Stimulated activated naive CD4-positive, alpha-beta T cell treated with Interleukin-2 at 50 U/mL for 16 hours (primary cell): ENCODE measurements at places on chromosomes 4 and X.

- DNase-seq, result no peak
These were observed 12.3 kb downstream of the NAT8L start for GRCh38 chr4:2071252-2071911.

GRCh38 chrX:56268888-56269287 is 36.7 kb downstream of the KLF8 start:
- DNase-seq, result no peak

DNA sequence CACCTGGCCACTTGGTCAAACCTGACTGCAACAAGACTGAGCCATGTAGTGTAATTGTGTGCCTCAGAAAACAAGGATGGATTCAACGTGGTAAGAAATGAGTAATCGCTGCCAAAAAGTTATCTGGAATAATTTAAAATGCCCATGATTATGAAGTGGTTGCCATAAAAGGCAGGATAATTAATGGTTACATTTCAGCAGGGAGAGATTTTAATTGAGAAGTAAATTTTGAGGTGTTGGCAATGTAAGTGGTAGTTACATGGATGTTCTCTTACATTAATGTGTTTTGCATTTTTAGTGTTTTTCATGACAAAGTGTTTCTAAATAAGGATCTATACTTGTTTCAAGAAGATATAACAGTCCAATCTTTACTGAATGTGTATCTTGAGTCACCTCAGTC is 15.7 kb downstream of the HAUS3 start:
- no peak for DNase-seq

GRCh38 chr4:65917486-65917885 is 247.2 kb upstream of the EPHA5 start:
- DNase-seq, result no peak

GRCh38 chr4:38396091-38396490 is 267.9 kb upstream of the KLF3 start:
- DNase-seq, result no peak

DNA sequence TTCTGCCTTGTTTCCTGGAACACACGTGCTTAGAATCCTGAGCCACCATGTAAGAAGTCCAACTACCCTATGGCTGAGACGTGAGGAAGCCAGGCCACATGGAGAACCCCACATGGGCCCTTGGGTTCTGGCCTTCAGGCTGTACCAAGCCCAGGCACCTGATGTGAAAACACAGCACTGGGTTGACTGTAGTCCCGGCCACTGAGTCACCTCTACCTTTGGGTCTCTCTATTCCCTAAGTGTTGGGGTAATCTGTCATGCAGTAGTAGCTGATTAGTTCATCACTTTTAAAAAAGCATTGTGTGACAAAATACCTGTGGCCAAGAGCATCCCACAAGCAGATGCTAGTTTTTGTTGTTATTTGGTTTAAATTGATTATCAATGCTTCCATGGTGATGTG is 24.3 kb downstream of the CFAP97 start:
- DNase-seq, result no peak

GRCh38 chr4:52094376-52095145 is 43.5 kb downstream of the SPATA18 start:
- no peak for DNase-seq

DNA sequence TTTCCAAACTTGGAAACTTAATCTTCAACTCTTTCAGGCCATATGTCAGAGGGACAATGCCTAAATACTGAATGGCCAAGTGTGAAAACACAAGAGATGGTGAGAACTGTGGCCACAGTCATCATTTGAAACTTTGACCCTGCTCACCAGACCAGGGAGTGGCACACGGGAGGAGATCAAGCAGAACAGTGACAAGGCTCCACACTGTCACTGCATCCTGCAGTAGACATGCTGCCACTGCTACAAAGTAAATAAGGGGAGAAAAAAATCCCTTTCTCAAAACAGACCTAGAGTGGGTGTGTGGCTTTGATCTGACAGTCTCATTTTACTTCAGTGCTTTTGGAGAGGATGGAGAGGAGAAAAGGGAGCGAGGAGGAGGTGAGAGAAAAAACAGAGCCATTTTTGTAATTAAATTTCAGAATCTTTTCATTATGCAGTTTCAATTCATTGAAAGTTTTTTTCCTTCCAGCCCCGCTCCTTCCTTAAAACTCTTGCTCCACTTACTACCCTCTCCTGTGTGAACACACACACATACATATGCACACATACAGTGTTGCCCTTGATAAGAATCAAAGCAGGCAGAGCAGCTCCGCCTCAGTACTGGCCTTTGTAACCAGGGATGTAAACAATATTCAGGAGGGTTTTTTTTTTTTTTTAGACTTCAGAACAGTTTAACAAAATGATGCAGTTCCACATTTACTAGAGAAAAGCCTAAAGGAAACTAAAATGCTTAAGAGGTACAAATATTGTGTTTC is 34.4 kb downstream of the NEXMIF start:
- DNase-seq, result no peak

DNA sequence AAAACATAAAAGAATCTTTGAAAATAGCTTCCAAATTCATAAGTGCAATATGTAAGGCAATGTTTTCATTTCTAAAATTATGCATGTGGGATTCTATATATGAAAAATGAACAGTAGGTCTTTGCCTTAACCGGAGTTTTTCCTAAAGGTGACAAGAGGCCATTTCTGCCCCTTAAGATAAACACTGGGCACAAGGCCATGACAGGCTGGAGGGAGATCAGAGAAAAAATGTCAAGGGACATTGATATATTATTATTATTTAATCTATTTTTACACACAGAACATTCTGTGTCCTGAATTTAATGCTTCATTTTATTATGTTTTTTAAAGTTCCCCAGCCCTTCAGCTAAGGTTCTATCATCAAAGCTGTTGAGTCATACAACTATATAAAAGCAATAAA is 118.8 kb downstream of the CHM start:
- DNase-seq, result no peak

GRCh38 chr4:4851081-4851480 is 8.4 kb upstream of the MSX1 start:
- DNase-seq, result no peak

- no peak for DNase-seq
These were observed 44.4 kb downstream of the PCGF3 start for GRCh38 chr4:749698-750666.

DNA sequence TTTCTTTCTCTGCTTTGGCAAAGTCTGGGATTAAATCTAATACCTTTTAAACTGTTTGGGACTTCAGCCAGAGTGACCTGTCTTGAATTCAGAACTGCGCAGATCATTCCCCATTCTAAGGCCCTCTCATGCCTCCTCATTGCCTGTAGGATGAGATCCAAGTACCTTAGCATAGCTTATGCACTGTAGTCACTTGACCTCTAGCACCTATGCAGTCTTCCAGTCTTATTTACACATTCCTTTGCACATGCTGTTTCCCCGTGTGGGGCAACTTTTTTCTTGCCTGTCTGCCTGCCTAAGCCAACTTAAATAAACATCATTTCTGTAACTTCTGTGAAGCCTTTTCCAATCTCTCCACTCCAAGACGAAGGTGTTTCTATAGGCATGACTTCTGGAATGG is 68.4 kb downstream of the AR start:
- DNase-seq, result no peak

DNA sequence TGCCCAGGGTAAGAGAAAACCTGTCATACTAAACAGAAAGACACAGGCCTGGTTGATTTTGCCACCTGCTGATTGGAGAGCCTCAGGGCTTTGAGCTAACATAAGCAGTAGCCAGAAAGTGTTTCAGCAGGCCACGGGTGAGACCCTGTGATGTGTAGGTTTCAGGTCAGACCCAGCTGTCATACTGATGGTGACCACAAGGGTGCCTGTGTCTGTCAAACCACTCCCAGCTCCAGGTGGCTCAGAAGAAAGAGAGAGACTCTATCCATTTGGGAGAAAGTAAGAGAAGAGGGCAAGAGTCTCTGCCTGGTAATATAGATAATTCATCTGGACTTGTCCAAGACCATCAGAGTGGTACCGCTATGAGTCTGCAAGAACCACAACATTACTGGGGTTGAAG is 72.8 kb upstream of the NLRP2B start:
- no peak for DNase-seq

- DNase-seq, result peak; percentile 30
These were observed 53.1 kb downstream of the GAK start for GRCh38 chr4:878796-879728.

GRCh38 chr4:7787067-7787466 is 152.6 kb downstream of the AFAP1 start:
- DNase-seq, result no peak

GRCh38 chr4:108888769-108889168 is 125.9 kb upstream of the ETNPPL start:
- no peak for DNase-seq

- DNase-seq, result no peak
These were observed 321.9 kb upstream of the GIMD1 start for GRCh38 chr4:106690487-106690886.

GRCh38 chrX:96770315-96770714 is 85.7 kb downstream of the DIAPH2 start:
- DNase-seq, result no peak

DNA sequence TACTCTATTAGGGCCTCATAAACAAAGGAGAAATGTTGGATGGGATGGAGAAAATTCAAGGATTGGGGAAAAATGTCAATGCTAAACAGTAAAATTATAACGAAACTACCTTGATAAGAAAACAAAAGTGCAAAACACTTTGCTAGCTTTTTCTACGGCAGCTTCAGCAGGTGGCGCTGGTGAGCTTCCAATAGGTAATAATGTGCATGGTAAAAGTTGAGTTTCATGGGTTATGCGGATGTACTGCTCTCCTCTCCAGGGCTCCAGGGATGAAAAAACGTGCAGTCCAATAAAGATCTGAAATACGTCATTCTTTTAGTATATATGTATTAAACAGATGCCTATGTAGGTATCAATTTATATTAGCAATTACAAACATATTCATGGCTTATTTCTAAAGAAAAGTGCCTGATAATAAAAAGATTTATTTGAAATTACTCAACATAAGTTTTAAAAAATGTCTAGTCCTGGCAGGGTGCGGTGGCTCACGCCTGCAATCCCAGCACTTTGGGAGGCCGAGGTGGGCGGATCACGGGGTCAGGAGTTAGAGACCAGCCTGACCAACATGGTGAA is 239.6 kb downstream of the GRXCR1 start:
- peak; percentile 3 for DNase-seq

GRCh38 chrX:44022964-44023363 is 49.8 kb upstream of the NDP start:
- no peak for DNase-seq

DNA sequence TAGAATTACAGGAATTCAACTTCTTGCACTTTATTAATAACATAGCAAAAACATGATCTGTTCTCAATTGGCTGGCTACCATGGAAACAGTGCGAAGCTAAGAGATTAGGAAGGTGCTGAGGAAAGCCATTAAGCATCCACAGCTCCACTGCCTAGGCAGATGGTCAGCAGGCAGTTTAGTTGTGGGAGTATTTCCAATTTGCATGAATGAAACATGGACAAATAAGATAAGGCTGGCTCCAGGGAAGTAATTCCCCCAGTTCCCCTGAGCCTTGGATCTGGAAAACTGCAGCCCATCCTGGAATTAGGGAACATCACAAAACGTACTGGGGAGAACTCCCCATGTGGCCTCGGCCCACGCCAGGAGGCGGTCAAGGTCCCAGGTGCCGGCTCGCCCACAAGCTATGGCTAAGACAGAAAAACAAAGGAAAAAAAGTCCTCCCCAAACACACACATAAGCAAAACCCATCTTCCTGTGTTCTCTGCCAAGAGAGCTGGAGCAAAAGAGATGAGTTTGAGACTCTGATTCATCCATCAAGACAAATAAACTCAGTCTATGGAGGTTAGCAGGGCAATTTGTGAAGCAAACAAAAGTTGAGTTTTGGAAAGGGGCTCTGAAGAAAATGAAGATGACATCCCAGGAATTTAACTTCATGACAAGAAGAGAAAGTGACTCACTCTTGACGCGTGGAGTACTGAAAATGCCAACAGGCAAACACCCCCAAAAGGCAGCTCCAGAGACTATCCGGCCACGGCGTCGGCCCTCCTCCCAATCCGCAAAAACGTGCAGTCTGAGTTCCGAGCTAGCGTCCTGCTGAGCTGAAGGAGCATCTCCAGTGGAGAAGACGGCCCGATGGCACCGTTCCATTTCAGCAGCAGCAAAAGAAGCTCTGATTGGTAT is 45.1 kb downstream of the IGFBP7 start:
- DNase-seq, result no peak

DNA sequence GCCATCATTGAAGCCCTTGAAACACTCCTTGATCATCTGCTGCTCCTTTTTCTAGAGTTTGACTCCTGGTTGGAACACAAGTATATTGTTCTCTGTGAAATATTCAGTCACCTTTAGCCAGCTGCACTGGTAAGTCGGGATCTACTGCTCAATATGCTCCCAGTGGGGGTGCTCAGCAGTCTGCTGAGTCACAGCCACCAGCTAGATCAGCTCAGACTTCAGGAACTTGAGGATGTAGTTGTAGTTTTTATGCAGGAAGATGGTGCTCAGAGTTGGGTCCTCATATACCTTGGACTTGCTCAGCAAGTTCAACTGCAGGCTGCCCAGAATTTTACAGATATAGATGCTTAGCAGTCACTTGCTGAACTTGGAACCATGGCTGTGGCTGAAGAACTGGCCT is 202.5 kb upstream of the RPL34 start:
- DNase-seq, result no peak

GRCh38 chrX:39418731-39419638 is 617.7 kb downstream of the MID1IP1 start:
- no peak for DNase-seq

DNA sequence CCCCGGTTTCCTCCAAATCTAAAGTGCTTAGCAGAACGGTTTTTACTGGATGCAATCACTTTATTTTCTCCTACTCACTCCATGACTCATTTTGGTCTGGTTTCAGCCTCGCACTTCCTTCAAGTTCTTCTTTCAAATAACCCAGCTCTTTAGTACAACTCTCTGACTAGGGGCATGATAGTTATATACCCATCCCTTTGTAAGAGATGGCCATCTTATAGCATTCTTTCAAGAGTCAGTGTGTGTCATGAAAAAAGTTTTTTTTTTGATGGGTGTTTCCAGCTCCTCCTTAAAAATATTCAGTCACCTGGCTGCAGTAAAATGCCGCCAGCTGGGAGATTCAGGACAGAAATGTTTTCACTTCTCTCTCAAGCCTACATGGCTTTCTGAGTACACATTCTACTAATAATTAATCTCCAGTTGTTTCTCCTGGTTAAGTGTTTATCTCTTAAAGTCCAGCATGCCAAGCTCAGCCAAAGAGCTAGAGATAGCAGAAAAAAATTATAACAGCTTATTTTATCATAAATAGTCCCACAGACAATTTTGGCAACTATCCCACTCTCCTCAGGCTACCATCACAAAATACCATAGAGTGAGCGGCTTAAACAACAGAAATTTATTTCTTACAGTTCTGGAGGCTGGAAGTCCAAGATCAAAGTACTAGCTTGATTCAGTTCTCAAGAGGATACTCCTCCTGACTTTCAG is 139.3 kb downstream of the GASK1B start:
- DNase-seq, result no peak

DNA sequence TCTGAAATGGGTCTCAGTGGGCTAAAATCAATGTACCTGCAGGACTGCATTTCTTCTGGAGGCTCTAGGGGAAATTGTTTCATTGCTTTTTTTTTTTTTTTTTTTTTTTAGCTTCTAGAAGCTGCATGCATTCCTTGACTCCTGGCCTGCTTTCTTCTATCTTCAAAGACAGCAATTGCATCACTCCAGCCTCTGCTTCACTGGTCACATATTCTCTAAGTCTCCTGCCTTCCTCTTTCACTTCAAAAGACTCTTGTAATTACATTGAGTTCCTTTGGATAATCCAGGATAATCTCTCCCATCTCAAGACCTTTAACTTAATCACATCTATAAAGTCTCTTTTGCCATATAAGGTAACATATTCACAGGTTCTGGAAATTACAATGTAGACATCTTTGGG is 11.3 kb upstream of the PCYT1B start:
- DNase-seq, result no peak
